ENCODE measurements at places on chromosomes 13 and 19. TPM values are rescaled to one million over a fixed set of nuclear protein-coding genes. Genes with fewer than 3 reads are reported as not detected.

Gene MIR17HG
- 13.8 TPM for total RNA-seq

Gene SIAH3
- total RNA-seq, result 0.19 TPM

Gene TMEM272
- total RNA-seq, result 0.33 TPM

Gene CGB8
- total RNA-seq, result not detected

Gene ARHGAP33
- 27.8 TPM for total RNA-seq

Gene CGB2
- not detected for total RNA-seq

Gene S1PR5
- total RNA-seq, result 0.11 TPM

Data from activated CD4-positive, alpha-beta T cell treated with anti-CD3 and anti-CD28 coated beads for 36 hours (primary cell).